ENCODE measurements at places on chromosomes 7 and 10. TPM values are rescaled to one million over a fixed set of nuclear protein-coding genes. Genes with fewer than 3 reads are reported as not detected.

The ANKRD61 gene
- total RNA-seq = 0.42 TPM

The AKR1C1 gene
- 0.81 TPM for total RNA-seq

The ARHGEF5 gene
- 0.13 TPM for total RNA-seq

The PLA2G12B gene
- not detected for total RNA-seq

The SORCS3 gene
- not detected for total RNA-seq

The CDH23 gene
- total RNA-seq = 0.16 TPM

The ASAH2 gene
- 1.9 TPM for total RNA-seq

The BTBD16 gene
- not detected for total RNA-seq

The LLCFC1 gene
- total RNA-seq = not detected

The SLC37A3 gene
- 37.9 TPM for total RNA-seq

The PRPS1L1 gene
- total RNA-seq = not detected

The LRMDA gene
- not detected for total RNA-seq

The KCP gene
- not detected for total RNA-seq
